ENCODE measurements at places on chromosomes 11 and 22.

DNA sequence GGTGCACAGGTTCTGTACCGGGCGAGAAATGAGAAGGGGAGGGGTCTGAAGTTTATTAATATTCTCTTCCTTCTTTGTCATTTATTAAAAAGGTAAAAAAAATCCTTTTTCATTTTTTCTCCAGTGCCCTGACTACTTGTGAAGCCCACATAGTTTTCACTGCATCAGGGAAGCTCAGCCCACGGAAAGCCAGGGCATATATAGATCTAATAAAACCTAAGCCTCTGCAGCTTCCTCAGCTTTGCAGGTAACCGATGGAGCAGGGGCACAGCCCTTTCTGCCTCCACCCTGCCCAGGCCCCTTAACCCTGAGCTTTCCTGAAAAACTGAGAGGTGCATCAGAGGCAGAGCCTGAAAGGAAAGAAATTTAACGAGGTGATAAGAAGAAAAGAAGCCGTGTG lies 140.1 kb downstream of the NXPE2 start:
- no peak for DNase-seq

DNA sequence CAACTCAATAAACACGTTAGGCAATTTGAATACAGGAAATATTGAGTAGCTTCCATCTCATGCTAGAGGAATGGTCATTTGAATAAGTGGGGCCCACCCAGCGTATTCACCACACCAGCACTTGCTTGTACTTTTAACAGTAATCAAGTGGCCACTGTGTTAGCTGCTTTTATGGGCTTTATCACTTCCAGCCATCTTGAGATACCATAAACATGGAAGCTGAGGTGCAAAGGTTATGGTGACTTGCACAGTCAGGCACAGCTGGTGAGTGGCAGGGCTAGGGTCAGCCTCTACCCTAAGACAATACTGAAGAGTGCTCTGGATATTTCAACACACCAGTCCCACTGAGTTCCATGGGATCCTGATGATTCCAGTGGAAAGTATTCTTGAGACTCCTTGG lies 6.7 kb downstream of the JOSD1 start:
- DNase-seq, result no peak

DNA sequence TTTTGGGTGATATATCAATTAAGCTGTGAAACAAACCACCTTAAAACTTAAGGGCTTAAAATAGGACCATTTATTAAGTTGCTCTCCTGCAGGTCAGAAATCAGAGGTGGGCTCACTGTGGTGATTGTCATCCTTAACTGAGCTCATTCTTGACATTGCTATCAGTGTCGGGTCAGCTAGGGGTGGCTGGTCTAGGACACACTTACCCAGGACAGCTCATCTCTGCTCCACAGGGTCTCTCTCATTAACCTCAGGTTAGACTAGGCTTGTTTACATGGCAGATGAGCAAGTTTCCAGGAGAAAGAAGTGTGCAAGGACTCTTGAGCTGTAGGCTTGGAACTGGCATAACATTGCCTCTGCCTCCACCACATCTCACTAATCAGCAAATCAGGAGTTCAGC lies 601.0 kb upstream of the RAG2 start:
- DNase-seq, result no peak

- DNase-seq, result no peak
These were observed 748.2 kb downstream of the NTM start for GRCh38 chr11:132118661-132119060.

- DNase-seq, result no peak
These were observed 23.9 kb downstream of the SLC22A12 start for GRCh38 chr11:64614917-64615316.

DNA sequence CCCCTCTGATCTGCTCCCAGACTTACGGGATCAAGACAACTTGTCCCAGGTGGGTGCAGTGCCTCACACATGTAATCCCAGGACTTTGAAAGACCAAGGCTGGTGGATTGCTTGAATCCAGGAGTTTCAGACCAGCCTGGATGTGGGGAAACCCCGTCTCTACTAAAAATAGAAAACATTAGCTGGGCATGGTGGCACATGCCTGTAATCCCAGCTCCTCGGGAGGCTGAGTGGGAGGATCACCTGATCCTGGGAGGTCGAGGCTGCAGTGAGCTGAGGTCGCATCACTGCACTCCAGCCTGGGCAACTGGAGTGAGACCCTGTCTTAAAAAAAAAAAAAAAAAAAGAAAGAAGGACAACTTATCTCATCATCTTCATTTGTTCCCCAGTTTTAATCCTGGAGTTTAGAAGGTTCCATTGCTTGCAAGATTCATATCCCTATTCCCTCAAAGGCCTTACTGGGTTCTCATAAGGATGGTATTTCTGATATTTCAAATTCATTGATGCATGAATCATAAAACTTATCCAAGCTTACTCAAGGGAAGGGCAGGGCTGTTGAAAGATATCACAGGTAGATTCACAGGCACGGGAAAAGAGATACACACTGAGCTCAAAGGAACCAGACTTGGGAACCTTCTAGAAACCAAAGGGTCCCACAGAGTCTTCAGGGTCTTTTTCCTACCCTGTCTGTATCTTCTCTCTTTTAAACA lies 14.6 kb downstream of the ENDOD1 start:
- no peak for DNase-seq

DNA sequence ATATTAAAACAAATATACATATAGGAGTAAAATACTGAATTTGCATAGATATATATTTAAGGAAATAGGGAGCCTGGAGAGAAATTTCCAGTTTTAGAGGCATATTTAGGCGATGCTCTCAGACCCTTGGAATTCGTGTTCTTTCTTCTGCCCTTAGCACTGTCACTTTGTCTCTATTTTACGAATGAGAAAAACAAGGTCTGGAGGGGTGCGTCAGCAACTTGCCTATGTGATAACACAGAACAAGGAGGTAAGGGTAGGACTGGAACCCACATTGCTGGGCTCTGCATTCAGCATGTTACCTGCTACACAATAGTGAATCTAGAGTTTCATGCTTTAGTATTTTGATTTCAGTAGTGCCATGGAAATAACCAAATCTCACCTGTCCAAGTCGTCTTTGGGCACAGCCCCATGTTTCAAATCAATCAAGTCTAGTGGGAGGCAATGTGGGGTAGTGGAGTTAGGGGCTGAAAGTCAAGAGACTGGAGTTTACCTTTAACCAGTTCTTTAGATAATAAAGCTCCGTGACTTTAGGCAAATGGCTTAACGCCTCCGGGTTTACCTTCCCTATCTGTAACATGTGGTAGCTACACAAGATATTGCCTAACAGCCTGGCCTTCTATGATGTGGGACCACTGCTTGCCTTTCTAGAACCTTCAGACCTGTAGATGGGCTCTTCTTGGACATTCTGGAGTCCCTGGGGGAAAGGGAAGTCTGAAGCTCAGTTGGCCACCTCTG lies 44.8 kb upstream of the AMPD3 start:
- DNase-seq, result no peak

GRCh38 chr22:50732681-50733080 lies 5.3 kb upstream of the ACR start:
- DNase-seq, result no peak

DNA sequence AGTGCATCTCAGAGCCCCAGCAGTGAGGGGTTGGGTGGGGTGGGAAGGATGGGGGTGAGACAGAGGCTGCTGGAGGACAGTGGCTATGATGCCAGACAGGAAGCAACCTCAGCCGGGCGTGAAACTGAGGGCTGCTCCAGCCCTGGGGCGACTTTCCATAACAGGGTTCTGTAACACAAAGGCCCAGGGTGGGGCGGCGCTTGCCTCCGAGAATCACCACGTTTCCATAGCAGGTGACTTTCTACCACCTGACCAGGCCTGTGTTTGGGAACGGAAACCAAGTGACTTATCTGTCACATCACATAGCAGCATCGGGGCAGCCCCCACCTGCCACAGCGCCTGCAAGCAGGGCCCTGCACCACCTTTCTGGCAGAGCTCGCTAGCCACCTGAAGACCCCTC lies 85.8 kb downstream of the TRMU start:
- DNase-seq, result no peak

- DNase-seq, result no peak
These were observed 46.5 kb upstream of the FIBIN start for GRCh38 chr11:26947379-26947844.

DNA sequence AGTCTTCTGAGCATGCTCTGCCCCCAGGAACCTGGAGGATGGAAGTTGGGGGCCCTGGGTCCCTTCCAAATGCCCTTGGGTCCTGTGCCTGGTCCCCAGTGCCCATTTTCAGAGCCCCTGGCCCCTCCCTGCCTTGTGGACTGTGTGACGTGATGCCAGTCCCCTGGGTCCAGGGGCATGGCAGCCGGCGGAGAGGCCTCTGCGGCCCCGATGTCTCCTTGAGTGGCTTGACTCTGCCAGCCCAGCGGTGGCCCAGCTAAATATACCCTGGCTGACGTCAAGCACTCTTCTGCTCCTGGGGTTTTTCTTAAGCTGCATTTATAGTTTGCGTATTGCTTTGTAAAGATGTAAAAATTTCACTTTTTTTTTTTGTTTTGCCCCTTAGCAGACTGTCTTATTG lies 35.2 kb upstream of the PARVG start:
- DNase-seq, result no peak

GRCh38 chr11:60633645-60634044 lies 65.8 kb upstream of the MS4A8 start:
- no peak for DNase-seq

DNA sequence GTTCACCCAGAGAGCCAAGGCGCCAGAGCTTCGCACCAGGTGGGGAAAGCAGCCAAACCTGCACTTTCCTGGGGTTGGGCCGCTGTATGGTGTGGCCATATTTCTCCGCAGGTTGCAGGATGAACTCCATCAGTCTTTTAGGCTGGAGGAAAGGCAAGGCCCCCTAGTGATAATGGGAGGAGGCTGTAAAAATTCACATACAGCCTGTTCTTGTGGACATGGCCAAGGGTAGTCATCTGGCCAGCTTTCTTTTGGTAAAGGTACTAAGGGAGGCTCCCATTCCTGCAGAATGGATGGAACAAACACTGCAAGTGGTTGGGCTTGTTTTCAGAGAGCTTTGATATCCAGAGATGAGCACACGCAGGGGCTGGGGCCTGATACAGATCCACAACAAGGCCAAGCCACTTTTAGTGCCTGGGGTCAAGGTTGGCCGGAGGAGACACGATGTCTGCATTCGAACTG lies 29.6 kb downstream of the C22orf31 start:
- no peak for DNase-seq

DNA sequence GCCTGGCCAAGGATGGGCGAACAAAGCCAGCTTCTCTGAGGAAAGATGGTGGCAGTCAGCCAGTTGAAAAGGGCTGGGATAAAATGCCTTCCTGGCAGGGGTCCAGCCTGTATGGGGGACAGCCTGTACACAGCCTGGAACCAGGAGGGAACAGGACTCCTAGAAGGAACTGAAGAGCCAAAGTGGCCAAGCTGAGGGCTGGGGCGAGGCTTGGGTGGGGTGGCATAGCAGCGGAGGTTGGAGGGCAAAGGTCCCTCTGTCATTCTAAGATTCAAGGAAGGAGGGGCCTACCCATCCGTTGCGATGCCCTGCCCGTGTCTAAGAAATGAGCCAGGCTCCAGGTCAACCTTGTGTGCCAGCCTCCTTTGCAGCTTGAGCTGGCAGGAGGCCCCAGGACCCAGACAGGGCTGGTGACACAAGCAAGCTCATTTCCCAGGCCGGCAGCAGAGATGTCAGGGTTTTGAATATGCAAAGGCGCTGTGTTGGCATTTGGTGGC lies 22.6 kb downstream of the FADD start:
- DNase-seq, result no peak

DNA sequence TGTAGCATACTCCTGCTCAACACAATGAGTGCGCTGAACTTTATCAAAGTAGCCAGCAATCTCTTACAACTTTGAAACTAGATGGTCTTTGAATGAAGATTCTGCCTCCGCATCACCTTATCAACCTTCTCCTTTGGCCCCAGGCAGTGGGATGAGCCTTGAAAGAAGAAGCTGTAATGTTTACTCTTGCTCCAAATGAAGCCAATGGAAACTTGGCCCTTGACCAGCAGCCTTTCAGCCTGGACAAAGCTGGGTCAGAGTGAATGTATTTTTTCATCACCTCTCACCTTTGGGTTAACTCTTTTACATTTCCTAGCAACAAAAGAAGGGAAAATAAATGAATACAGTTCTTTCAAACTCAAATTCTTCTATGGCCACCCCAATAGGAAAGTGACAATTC lies 359.1 kb downstream of the KCNA4 start:
- DNase-seq, result no peak

DNA sequence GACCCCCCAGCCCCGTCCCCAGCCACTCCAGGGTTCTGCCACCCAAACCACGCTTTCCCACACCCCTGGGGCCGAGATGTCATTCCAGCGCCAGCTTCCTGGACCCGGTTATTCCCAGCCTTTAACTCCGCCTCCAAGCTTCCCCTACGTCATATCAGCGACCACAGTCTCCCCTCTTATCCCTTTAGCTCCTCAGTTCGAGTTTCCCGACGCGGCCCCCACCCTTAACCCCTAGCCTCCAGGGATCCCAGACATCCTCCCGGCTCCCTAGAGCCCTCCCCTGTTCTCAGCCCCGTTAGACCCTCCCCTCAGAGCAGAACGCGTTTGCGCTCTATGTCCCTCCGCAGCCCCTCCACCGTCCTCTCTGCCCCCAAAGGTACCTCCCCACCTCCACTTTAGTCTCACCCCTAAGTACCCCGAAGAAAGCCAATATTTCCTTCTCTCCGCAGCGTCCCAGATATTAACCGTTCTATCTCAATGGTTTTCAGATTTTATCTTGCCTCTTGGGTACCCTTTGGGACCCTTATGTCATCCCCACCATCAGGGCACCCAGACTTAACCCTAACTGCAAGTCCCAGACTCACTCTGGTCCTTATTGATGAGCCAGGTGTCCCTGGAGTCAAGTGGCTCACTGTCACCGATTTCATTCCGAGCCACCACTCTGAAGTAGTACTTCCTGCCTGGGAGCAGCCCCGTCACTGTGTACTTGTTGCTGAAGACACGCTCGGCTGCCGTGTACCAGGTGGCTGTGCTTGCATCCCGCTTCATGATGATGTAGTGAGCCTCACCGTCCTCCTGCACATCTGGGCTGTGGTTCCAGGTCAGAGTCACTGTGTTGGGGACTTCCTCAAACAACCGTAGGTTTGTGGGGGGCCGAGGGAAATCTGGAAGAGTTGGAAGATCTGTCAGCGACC lies 8.0 kb downstream of the TMEM86A start:
- no peak for DNase-seq

GRCh38 chr11:77195071-77195755 lies 67.2 kb downstream of the MYO7A start:
- no peak for DNase-seq

DNA sequence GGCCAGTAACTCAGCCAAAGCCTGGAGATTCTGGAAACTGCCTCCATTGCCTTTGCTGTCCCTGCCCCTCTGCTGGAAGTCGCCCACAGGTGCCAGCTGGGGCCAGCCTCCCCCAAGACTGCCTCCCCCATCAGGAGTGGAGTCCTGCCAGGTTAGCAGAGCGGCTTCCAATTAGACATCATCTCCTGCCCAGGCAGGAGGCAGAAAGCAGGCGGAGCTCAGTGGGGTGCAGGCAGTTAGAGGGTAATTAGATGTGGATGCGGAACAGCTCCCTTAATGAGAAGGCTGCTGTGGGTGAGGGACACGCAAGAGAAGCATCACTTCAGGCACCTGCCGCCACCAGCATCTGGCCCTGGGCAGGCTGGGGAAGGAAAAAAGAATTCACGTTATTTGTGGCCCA lies 90.9 kb upstream of the TP53I11 start:
- DNase-seq, result no peak

GRCh38 chr11:95595973-95596489 lies 193.6 kb downstream of the FAM76B start:
- no peak for DNase-seq

- DNase-seq, result no peak
These were observed 266.7 kb downstream of the TMEM135 start for GRCh38 chr11:87304412-87304811.
